ENCODE measurements at places on chromosomes 12 and 14.
A peak's percentile ranks its signal among the peaks of the same experiment; 100 is the strongest.

GRCh38 chr14:33916663-33917565, 34.0 kb downstream of the EGLN3 start:
- DNase-seq, result no peak

GRCh38 chr14:41476526-41476925, 130.2 kb upstream of the LRFN5 start:
- DNase-seq, result no peak

DNA sequence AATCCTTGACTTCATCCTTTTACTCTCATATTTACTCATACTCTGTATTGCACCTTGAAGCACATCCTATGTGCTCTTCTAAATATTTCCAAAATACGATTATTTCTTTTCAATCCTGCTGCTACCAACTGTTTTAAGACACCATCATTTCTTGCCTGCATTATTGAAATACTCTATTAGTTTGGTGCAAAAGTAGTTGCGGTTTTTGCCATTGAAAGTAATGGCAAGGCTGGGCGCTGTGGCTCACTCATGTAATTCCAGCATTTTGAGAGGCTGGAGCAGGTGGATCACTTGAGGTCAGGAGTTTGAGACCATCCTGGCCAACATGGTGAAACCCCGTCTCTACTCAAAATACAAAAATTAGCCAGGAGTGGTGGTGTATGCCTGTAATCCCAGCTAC, 412.5 kb downstream of the KCNH5 start:
- no peak for DNase-seq

- no peak for DNase-seq
Observed at GRCh38 chr12:63857771-63858670, 13.5 kb downstream of the SRGAP1 start.

DNA sequence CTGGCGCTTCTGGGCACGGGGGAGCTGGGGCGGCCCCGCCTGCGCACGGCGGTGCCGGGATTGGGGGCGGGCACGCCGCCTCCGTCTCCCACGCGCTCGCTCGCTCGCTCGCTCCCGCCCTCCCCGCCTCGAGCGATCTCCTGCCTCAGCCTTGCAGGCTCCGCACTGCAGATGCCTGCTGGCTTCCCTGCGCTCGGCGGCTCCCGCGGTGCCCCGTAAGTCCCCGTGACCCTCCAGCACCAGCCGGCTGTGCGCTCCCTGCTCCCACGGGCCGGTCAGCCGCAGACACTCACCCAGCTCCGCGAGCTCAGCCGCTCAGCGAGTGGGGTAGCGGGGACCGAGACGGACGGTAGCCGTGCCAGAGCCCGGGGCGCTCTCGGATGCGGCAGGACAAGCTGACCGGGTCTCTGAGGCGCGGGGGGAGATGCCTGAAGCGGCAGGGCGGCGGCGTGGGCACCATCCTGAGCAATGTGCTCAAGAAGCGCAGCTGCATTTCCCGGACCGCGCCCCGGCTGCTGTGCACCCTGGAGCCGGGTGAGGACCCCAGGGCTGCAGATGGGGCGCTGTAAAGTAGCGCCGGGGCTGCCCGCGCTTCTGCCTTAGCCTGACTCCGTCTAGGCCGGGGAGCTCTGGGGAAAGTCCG, at the start of gene TBC1D30:
TSS of gene TBC1D30 (plus strand) at position 148 of the 643 bp plus-strand sequence. CDS start at position 381, 233 bp downstream.
- DNase-seq, result no peak

GRCh38 chr12:94266796-94267536, 118.6 kb downstream of the PLXNC1 start:
- no peak for DNase-seq

- peak; percentile 18 for DNase-seq
Observed at GRCh38 chr14:71142375-71143038, 235.2 kb downstream of the PCNX1 start.

DNA sequence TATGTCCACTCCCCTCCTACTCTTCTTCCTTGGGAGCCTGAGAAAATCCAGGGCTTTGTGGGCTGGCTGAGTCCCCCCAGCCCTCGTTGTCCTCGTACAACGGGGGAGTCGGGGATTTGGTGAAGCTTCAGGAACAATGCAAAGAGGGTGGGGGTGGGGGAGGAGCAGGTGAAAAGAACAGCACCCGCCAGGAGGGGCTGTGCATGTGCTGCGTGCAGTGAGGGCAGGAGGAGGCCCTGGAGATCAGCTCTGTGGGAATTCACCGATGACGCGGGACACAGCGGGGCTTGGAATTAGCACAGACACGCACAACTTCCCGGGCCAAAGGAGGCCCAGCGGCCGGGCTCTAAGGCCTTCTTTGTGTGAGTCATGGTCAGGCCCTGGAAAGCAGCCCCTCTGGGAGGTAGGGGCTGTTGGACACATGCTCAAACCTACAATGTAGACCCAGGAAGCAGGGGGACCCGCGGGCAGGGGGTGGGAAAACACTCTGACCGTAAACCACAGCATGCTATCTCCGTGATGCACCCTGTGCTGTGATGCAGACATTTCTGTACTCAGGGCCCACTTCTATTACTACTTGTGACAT, 32.8 kb downstream of the RBM19 start:
- no peak for DNase-seq

DNA sequence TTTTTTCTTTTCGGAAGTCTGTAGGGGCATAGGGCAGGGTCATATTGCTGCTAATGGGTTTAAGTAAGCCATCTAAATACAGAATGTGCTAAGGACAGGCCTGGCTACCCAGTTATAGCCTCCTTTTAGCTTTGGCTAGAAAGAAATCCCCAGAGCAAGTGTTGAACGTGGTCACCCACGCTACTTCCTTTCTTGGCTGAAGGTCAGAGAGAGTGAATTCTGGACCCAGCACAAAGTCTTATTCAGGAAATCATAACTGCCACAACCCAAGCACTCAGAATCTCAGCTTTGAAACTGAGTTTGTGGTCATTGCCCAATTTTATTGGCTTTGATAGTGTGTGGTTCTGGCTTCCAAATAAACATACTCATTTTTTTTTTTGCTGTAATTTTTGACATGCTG, 542.1 kb upstream of the ATP2B1 start:
- no peak for DNase-seq

DNA sequence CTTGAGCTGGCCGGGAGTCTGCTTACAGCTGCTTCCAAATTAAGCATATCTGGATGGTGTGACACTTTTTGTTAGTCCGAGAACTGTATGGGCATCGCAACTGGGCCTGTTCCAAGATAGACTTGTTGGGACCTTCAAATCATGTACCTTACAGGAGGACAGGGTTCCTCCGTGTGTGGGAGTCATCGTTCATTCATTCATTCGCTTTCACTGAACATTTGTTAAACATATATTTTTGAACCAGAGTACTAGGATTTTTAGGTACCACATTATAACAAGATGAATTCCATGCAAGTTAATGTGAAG, 387 bp upstream of the IPO8 start:
- no peak for DNase-seq

GRCh38 chr12:14260011-14260993, 105.2 kb upstream of the ATF7IP start:
- DNase-seq, result peak; percentile 80

GRCh38 chr14:93946104-93946503, 19.0 kb downstream of the FAM181A start:
- no peak for DNase-seq

- DNase-seq, result no peak
Observed at GRCh38 chr14:20143911-20144310, 5.3 kb downstream of the OR4N5 start.

GRCh38 chr12:122399592-122400373, 22.7 kb downstream of the CLIP1 start:
- DNase-seq, result peak; percentile 71

GRCh38 chr14:99320105-99320572, 48.1 kb upstream of the BCL11B start:
- DNase-seq, result peak; percentile 73

GRCh38 chr14:62443796-62444195, 601.5 kb downstream of the KCNH5 start:
- DNase-seq, result no peak

- DNase-seq, result no peak
Observed at GRCh38 chr12:45217846-45218245, 2.0 kb downstream of the ANO6 start.

GRCh38 chr14:80504781-80505180, 293.5 kb upstream of the DIO2 start:
- DNase-seq, result no peak

DNA sequence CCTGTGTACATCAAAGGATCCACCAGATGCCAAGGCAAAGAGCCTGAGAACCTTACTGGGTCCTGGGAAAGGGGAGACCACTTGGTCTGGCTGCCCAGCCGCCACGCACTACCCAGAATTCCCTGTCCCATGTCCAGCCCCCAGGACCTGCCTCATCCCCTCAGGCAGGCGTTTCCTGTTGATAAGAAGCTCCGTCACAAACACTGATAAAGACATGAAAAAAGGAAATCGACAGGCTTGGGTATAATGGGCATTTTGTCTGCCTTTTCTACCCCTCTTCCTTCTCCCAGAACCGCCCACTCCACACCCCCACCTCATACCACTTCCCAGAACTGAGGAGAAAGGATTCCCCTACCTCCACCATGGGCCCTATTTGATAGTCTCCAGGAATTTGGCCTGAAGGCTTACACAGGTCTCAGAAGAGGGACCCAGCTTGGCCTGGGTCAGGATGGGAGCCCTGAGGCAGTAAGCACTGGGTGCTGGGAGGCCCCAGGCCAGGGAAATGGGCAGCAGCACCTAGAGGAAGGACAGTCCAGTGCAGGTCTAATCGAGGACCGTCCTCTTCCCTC, 18.8 kb downstream of the ACVRL1 start:
- no peak for DNase-seq

- DNase-seq, result no peak
Observed at GRCh38 chr12:66082744-66083143, 47.8 kb downstream of the LLPH start.

DNA sequence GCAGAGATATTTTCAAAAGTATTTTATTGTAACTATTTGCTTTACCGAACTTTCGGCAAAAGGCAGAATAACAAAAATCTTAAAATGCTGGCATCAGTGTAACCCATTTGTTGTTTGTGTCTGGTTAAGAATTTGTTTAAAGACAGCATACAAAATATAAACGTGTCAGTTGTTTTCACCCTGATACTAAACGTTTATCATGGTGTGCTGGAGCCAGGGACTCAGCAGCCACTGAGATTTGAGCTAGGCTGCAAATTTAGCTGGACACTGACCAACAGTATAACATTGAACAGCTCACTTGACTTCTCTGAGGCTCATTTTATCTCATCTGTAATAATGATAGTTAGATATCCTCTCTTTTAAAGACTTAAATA, 183.7 kb downstream of the TMTC3 start:
- DNase-seq, result no peak

DNA sequence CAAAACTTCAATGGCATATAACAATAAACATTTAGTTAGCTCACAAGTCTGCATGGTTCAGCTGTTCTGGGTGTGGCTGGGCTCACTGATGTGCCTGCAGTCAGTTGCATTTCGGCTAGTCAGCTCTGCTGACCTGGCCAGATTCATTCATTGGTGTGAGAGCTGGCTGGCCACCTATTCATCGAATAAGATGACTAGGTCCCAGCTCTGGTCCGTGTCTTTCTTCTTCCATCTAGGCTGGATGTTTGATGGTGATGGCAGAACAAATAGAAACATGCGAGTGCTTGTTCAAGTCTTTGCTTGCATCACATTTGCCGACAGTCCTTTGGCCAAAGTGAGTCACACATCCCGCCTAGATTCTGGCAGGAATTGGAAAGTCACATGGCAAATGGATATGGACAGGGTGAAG, 203.3 kb upstream of the CRY1 start:
- DNase-seq, result no peak

GRCh38 chr12:89238593-89238992, 113.7 kb downstream of the DUSP6 start:
- DNase-seq, result no peak

DNA sequence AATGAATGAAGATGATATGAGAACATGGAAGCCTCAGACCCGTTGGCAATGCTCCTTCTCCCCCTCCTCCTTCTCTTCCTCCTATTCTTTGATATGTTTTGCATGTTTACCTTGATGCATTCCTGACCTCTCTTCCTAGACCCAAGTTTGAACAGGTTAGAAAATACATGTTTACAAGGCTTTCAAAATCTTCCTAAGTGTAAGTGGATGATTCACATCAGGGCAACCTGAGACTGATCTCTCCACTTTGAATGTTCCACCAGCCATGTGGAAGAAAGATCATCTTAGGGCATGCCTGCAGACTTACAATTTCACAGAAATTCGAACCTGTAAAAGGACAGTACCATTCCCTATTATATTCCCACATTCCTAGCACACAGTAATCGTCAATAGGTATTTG, 18.0 kb upstream of the LDHB start:
- DNase-seq, result no peak

- DNase-seq, result peak; percentile 38
Observed at GRCh38 chr14:93906341-93907329, 20.5 kb upstream of the FAM181A start.

DNA sequence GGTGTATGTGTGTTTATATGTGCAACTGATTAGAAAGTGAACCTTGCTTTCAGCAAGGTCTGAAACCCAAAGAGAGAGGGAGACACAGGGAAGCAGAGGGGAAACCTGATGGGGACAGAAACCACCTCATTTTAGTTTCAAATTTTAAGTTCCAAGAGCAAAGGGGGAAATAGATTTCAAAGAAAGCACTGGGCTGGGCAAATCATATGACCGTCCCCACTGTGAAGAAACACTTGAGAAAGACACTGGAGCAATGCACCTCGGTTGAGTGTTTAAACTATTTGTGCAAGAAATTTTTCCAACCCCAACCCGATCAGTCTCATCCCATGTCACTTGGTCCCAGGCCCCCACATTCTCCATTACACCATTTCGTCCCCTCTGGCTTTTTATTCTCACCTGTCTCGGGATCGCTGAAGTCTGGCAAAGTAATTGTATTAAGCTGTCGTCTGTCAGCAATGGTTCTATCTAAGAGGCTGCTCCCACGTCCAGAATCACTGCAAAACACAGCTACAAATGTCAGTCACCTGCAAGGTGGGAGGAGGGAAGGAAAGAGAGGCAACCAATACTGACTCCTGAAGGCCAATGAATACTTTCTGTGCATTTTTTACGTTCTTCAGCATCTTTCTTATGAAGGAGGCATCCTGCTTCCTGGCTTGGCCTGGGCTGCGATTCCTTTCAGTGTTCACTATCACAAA, 205.7 kb downstream of the TTC7B start:
- DNase-seq, result no peak

GRCh38 chr14:80095623-80096022, 115.7 kb downstream of the DIO2 start:
- DNase-seq, result no peak

GRCh38 chr12:110282300-110282860, 1.3 kb downstream of the ATP2A2 start:
- no peak for DNase-seq

DNA sequence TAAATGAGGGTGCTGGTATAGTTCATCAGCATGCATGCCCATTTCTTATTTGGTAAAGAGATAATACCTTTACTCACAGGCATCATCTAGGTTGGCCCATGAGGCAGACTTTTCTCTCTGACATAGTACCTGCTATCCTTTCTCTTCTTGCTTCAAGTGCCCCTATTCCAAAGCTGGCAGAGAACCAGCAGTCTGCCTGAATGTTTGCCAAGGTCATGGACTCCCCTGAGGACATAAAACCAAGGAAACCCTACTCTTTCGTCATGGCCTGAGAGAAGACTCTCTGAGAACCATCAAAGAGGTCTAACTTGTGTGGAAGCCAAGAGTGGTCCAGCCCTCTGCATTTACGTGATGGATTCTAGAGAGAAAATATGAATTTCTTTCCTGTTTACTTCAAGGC, 11.9 kb downstream of the PPP1R36 start:
- DNase-seq, result no peak

- DNase-seq, result no peak
Observed at GRCh38 chr14:97266653-97267052, 469.5 kb downstream of the VRK1 start.
